ENCODE measurements at places on chromosomes 2 and 18.

DNA sequence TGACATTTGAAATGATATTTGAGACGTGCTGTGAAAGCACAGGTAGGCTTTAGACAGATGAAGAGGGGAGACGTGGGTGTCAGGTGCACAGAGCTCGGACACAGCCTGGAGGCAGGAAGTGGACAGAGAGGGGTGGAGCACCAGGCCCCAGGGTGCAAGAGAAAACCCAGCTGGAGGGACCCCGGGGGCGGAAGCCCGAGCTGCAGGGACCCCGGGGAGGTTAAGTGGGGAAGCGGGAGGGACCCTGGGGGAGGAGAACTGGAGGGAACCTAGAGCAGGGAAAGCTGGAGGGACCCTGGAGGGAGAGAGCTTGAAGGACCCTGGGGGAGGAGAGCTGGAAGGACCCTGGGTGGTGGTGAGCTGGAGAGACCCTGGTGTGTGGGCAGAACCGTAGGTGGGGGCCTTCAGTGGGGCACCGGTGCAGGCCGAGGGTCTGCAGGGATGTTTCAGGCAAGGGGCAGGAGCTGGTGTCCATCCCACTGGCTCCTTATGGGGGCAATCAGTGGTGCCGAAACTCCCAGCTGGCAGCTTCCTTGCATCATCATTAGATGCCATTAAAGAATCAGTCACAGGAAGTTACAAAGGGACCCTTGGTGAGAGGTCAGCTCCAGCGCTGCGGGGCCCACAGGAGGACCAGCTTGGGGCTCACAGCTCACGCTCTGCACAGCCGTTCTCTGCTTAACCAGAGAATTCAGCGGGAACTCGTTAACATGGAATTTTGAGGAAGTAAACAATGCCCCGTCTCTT is 246.6 kb downstream of the EIPR1 start:
- no peak overlapping the region for H3K27ac ChIP-seq
- no peak for DNase-seq
- H3K4me3 ChIP-seq, result no peak overlapping the region

GRCh38 chr18:48030616-48031480 is 100.4 kb upstream of the SMAD2 start:
- H3K27ac ChIP-seq, result no peak overlapping the region
- no peak overlapping the region for H3K4me3 ChIP-seq
- no peak for DNase-seq
- H3K27me3 ChIP-seq, result no peaks in the 10 kb centered on the region

DNA sequence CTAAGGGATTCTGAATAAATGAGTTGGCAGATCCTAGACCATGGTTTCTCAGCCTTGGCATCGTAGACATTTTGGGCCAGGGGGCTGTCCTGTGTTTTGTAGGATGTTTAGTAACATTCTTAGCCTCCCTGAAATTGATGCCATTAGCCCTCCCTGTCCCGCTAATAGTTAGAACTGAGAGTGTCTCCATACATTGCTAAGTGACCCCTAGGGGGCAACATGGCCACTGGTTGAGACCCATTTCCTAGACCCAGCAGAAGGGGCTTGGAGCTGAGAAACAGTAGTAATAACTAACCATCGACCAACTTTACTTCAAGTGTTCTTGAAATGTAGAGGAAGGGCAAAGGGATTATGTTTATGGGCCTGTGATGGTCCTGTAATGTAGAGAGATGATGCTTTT is 40.8 kb downstream of the KCMF1 start:
- H3K36me3 ChIP-seq, result peaks cover 47% of the 10 kb centered on the region
- H3K27me3 ChIP-seq, result no peaks in the 10 kb centered on the region
- peaks cover 80% of the 10 kb centered on the region for H3K4me1 ChIP-seq
- peak overlapping the region; percentile 77 for H3K27ac ChIP-seq

DNA sequence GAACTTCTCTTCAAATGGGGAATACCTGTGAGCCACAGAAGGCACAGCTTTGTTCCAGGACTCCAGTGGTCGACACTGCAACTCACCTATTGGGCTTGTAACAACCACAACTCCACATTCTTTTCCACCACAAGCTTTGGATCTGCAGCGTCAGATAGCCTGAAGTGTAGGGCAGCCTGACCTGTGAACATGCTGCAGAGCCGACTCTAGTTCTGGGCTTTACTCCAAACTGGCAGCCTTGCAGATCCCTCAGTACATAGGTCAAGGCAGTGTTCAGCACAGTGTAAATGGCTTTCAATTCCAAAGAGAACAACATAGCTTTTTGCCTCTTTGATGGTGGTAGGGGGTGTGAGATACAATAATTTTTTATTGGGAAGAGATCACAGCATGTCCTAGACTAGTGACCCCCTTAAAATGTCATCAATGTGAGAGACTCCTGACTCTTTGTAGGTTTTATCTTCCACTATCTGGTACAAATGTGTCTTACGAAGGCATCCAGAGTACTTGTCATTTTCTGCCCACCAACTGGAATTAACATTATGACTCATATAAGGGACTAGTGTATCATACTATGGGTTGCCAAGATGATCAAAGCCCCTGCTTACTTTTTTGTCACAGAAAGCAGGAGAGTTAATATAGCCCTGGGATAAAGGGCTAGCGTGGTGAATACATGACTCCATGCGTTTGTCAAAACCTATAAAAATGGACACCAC is 149.8 kb downstream of the COPS8 start:
- DNase-seq, result no peak
- no peaks in the 10 kb centered on the region for H3K4me1 ChIP-seq
- H3K4me3 ChIP-seq, result no peak overlapping the region
- H3K27me3 ChIP-seq, result peaks cover 7% of the 10 kb centered on the region

GRCh38 chr2:34159901-34160300 is 560.8 kb upstream of the FAM98A start:
- H3K27me3 ChIP-seq, result no peaks in the 10 kb centered on the region
- H3K4me1 ChIP-seq, result no peaks in the 10 kb centered on the region
- no peaks in the 10 kb centered on the region for H3K36me3 ChIP-seq
- DNase-seq, result no peak

DNA sequence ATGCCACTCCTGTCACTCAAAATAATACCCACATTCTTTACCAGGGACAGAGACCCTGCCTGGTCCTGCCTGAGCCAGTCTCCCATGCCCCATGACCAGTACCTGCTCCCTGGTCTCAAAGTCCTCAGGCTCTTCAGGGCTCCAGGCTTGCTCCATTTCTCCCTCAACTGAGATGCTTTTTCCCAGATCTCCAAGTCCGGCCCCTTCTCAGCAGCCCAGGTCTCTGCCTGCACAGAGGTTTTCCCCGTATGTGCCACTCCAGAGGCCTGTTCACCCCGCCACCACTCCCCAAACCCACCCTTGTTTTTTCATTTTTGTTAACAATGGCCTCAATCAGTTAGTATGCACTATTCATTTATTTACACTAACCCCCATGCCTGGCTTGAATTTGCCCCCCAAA is 499.5 kb upstream of the MYT1L start:
- DNase-seq, result no peak
- H3K4me3 ChIP-seq, result no peak overlapping the region
- H3K27me3 ChIP-seq, result peaks cover 4% of the 10 kb centered on the region
- no peaks in the 10 kb centered on the region for H3K4me1 ChIP-seq
- H3K27ac ChIP-seq, result no peak overlapping the region

DNA sequence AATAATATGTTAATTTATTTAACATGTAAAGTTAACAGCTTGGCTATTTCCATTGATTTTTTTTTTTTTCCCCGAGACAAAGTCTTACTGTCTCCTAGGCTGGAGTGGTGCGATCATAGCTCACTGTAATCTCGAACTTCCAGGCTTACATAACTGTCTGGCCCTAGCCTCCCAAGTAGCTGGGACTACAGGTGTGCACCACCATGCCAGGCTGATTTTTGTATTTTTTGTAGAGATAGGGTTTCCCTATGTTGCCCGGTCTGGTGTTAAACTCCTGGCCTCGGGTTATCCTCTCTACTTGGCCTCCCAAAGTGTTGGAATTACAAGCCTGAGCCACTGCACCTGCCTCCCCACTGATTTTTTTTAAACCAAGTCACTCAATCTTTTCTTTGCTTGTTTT is 32.5 kb upstream of the KLHL14 start:
- H3K36me3 ChIP-seq, result no peaks in the 10 kb centered on the region
- no peak overlapping the region for H3K4me3 ChIP-seq
- no peak for DNase-seq
- no peaks in the 10 kb centered on the region for H3K27me3 ChIP-seq
- no peaks in the 10 kb centered on the region for H3K4me1 ChIP-seq

DNA sequence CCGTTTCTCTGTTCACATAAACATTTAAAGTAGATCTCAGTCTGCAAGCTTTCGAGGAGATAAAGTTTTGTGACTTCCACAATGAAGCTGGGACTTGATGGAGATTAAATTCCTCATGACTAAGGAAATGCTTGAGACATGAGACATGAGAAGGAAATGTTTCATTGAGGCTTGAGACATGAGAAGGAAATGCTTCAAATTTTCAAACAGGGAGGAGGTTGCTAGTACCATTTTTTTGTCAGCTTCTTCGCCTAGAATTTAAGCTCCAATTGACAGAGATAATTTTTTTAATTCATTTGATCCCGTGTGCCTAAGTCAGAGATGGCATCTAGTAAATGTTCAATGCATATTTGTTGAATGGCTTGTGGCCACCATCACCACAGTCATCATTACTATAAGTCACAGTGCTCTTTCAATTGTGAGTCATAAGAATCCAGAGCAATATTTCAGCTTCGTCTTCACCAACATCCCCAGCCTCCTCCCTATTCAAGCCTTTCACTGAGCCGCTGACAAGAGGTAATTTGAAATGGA is 543 bp upstream of the MARCHF4 start:
- no peak for DNase-seq
- peaks cover 12% of the 10 kb centered on the region for H3K4me1 ChIP-seq
- no peak overlapping the region for H3K4me3 ChIP-seq
- H3K27ac ChIP-seq, result no peak overlapping the region
- H3K36me3 ChIP-seq, result no peaks in the 10 kb centered on the region

DNA sequence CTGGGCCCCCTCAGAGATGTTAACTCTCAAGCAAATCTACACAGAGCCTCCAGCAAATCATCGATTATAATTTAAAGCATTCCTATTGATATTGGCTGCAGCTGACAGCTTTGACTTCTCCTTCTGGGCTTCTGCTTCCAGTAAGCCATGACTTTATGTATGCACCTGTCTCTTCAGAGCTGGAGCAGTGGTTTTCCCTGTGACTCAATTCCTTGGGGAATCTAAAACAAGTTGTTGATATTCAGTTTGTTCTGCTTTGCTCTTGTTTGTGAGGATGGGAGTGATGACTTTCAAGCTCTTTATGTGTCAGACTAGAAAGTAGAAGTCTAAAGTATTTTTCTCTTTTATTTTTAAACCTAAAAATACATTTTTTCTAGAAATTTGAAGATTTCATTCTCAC is 45.1 kb upstream of the TNP1 start:
- no peak overlapping the region for H3K27ac ChIP-seq
- no peak overlapping the region for H3K4me3 ChIP-seq
- H3K27me3 ChIP-seq, result peaks cover 4% of the 10 kb centered on the region
- peaks cover 6% of the 10 kb centered on the region for H3K36me3 ChIP-seq

DNA sequence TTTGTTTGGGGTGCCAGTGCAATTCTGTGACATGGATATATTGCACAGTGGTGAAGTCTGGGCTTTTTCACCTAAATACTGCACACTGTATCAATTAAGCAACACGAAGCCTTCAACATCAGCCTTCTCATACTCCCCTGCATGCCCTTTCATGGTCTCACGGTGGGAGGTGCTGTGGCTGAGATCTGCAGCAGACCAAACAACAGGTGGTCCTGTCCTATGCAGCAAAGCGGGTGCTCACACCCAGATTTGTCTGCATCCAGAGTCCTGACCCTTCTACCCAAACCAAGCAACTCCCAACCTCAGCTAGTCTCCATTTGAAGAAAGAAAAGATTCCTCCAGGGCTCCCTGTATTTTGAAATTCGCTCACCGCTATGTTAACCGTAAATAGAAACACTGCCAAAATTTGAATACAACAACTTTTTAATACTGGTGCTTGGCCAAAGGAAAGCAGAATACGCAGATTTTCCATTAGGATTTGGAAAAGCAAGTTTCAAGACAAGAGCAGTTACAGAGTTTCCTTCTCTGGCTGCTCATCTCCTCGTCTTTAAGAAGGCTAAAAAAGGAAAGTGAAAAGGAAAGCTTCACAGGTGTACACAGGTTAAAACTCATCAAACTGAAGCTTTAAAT is 34.9 kb downstream of the FAM168B start:
- no peak for DNase-seq
- H3K27me3 ChIP-seq, result no peaks in the 10 kb centered on the region
- H3K27ac ChIP-seq, result peak overlapping the region; percentile 54
- peaks cover 15% of the 10 kb centered on the region for H3K36me3 ChIP-seq
- H3K4me1 ChIP-seq, result peaks cover 20% of the 10 kb centered on the region

GRCh38 chr2:222714361-222715241 is 43.1 kb downstream of the MOGAT1 start:
- DNase-seq, result no peak
- H3K4me1 ChIP-seq, result peaks cover 4% of the 10 kb centered on the region
- no peaks in the 10 kb centered on the region for H3K36me3 ChIP-seq
- H3K4me3 ChIP-seq, result no peak overlapping the region
- H3K27ac ChIP-seq, result no peak overlapping the region

DNA sequence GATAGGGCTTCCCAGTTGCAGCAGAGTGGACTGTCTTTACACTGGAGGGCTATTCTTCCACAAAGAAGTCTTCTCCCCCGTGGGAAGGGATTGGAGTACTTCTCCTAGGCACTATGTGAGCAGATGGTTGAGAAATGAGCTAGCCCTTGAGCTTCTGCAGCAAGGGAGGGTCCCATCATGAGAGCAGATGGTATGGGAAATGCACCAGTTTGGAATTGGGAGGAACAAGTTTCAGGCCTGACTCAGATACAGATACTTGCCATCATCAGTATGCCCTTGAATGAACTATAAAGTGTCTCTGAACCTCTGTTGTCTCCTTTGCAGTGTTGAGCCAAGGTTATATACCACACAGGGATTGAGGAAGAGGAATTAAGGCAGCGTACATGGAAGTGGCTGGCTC is 757.4 kb downstream of the RNF144A start:
- H3K27me3 ChIP-seq, result no peaks in the 10 kb centered on the region
- no peak for DNase-seq
- no peak overlapping the region for H3K27ac ChIP-seq
- peaks cover 53% of the 10 kb centered on the region for H3K4me1 ChIP-seq
- H3K4me3 ChIP-seq, result no peak overlapping the region
- peaks cover 43% of the 10 kb centered on the region for H3K36me3 ChIP-seq

- H3K27ac ChIP-seq, result no peak overlapping the region
- H3K27me3 ChIP-seq, result no peaks in the 10 kb centered on the region
- H3K36me3 ChIP-seq, result no peaks in the 10 kb centered on the region
- peak; percentile 22 for DNase-seq
- no peak overlapping the region for H3K4me3 ChIP-seq
These were observed 22.9 kb upstream of the LBH start for GRCh38 chr2:30208453-30208852.

- H3K36me3 ChIP-seq, result no peaks in the 10 kb centered on the region
- no peaks in the 10 kb centered on the region for H3K4me1 ChIP-seq
- no peak for DNase-seq
- no peak overlapping the region for H3K27ac ChIP-seq
- no peak overlapping the region for H3K4me3 ChIP-seq
- H3K27me3 ChIP-seq, result peaks cover 11% of the 10 kb centered on the region
These were observed 87.1 kb downstream of the ACKR3 start for GRCh38 chr2:236656721-236657120.

DNA sequence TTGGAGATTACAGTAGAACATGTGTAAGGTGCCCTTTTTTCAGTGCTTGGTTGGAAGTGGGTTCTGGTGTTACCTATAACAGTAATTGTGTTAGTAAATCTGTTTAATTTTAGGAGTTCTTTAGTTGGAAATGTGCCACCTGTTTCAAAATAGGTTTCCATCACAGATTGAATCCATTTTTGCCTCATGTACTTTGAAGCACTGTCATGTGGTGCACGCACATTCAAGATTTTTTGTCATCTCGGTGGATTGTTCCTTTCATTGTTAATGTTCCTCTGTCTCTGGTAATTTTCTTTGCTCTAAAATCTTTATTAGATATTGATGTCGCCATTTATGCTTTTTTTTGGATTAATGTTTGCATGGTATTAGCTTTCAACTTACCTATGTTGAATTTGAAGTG is 1.3 kb downstream of the ATP9B start:
- no peak overlapping the region for H3K27ac ChIP-seq
- peaks cover 23% of the 10 kb centered on the region for H3K4me1 ChIP-seq
- H3K27me3 ChIP-seq, result no peaks in the 10 kb centered on the region
- H3K4me3 ChIP-seq, result peak overlapping the region; percentile 86
- H3K36me3 ChIP-seq, result peaks cover 52% of the 10 kb centered on the region

All from activated naive CD8-positive, alpha-beta T cell treated with anti-CD3 and anti-CD28 coated beads for 36 hours (primary cell).